LHCN-M2 (cell line): ENCODE measurements at places on chromosomes 16 and 17. TPM values are rescaled to one million over a fixed set of nuclear protein-coding genes. Genes with fewer than 3 reads are reported as not detected.

Gene CHST5
- total RNA-seq, result not detected in 2 replicates

Gene HS3ST3A1
- 10.4 and 19.8 TPM in 2 replicates for total RNA-seq

Gene DRC3
- total RNA-seq, result 0.06 and 1.1 TPM in 2 replicates

GRCh38 chr16:30892670-30893416, 1.0 kb downstream of the BCL7C start:
- DNase-seq, result no peak
